ENCODE measurements at places on chromosomes 4 and X.

DNA sequence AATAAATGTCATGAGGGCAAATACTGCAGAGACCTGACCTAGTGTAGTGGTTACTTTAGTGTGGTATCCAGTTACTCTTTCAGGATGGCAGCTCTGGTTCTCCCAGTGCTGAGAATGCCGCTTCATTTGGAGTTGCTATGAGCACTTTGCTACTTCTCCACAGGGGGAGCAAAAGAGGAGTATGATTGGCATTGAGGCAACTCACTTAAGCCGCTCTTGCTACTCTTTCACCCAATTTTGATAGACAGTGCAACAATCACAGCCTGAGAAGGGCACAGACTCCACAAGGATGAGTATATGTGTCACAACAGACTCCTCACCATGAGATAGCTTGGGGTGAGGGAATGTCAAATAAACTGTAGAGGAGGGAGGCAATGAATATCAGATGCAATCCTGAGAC, 81.2 kb downstream of the NPY1R start:
- no peak for DNase-seq

GRCh38 chr4:39933671-39934590, 43.8 kb downstream of the PDS5A start:
- no peak for DNase-seq

DNA sequence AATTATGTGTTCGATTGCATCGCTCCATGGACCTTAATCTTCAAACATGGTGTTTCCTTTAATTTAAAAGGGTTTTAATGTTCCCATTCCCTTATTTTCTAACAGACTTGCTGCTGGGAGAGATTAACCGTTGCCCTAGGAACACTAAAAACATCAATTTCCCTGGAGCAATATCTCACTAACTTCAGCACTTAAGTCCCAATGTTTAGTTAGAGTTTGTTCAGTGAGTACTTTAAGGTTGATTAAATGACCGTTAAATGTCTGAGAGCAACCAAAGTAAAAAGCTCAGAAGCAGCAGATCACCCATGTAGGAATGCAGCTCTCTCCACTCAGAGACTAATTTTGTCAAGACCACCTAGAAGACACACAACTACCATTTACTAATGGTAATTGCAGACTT, 111.2 kb upstream of the PDE5A start:
- no peak for DNase-seq

DNA sequence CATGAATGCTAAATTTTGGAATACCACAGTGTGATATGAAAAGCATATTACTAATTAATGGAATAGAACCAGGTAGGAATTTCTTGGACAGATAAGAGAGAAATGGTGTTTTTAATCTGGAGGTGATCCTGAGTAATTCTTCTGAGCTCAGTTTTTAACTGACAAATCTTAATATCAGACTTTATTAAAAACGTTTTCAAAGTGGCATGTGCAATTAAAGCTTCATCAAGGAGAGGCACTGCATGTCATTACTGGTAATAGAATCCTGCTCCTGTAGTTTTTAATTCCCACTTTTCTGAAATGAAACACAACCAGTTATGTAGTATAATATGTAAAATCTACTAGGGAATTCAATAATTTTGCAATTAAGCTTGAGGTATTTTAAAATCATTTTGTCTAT, 7.0 kb upstream of the PTTG2 start:
- DNase-seq = no peak

DNA sequence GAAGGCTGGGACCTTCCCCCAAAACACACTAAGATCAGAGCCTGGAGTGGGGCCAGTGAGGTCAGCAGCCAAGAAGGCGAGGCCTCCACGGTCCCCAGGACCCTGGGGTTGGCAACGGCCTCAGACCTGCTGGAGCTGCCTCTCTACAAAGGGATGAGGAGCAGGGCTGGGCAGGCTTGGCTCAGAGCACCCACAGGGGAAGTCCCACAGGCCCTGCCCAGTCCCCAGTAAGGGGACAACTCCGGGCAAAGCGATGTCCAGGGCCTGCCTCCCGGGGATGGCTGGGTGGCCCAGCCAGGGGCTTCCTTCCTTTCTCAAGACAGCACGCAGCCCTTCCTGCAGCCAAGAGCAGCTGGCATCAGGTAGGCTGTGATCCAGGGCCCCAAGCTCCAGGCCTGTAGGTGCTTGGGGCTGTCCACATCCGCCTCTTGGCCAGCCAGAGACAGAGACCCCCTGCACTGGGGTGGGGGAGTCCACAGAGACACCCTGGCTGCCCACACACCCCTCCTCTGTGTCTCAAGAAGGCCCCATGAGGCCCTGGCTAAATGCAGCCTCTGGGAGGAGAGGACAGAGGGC, 5.7 kb downstream of the MXD4 start:
- DNase-seq = no peak

DNA sequence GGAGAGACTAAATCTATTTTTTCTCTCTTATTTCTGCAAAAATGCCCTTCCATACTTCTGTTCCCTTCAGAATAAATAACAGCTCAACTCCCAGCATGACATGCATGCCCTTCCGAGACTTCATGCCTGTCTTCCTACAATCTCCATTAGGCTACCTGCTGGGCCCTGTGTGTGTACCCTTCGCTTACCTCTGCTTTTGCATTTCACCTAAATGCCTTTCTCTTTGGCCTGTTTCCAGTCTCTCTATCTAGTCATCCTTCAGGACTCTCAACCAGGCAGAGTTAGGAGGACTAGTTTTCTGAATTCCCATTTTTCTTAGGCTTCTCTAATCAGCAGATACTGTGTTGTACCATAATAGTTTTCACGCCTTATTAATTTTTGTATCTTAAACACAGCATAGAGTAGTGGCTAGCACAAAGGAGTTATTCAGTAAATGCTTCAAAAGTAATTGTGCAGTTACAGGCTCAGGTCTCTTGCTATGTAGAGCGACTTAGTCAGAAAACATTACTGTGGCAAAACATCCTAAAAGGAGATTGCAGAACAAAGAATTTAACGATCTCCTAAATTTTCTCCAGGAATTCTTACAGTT, 20.5 kb downstream of the SEPTIN11 start:
- no peak for DNase-seq
